ENCODE measurements at places on chromosomes 3 and 15.

- DNase-seq: no peak
Measured at GRCh38 chr3:52432225-52432624, 12.7 kb downstream of the SEMA3G start.

- DNase-seq: no peak
Measured at GRCh38 chr15:100048736-100049135, 293.0 kb downstream of the ADAMTS17 start.

- no peak for DNase-seq
Measured at GRCh38 chr3:101189796-101190195, 130.6 kb downstream of the IMPG2 start.

DNA sequence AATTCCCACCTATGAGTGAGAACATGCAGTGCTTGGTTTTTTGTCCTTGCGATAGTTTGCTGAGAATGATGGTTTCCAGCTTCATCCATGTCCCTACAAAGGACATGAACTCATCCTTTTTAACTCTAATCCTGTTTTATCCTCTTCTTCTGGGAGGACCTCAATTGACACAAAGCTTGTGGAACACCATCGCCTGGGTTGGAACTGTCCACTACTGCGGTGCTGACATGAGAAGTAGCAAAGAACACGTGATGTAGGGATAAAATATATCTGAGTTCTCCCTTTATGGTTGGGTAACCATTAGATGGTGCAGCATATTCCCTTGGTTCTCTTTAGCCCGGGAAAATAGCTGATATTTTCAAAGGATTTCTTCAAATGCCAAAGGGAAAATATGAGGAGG lies 105.3 kb upstream of the TOPAZ1 start:
- no peak for DNase-seq

DNA sequence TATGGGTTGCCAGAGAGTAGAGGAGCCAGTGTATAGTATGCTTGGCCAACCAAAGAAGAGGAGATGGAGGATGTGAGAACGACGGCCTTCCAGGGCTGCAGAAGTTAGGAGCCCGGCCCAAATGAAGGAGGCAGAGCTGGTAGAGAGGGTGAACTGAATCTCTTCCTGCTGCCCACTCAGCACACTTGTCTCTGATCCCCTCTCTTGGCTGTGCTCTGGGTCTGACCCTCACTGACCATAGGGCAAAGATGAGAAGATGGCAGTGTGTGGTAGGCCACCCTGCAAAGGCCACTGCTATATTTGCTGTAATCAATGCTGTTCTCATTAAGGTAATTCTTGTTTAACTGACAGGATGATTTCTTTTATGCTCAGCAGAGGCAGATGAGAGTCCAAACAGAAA lies 256.0 kb downstream of the OCA2 start:
- DNase-seq: no peak

DNA sequence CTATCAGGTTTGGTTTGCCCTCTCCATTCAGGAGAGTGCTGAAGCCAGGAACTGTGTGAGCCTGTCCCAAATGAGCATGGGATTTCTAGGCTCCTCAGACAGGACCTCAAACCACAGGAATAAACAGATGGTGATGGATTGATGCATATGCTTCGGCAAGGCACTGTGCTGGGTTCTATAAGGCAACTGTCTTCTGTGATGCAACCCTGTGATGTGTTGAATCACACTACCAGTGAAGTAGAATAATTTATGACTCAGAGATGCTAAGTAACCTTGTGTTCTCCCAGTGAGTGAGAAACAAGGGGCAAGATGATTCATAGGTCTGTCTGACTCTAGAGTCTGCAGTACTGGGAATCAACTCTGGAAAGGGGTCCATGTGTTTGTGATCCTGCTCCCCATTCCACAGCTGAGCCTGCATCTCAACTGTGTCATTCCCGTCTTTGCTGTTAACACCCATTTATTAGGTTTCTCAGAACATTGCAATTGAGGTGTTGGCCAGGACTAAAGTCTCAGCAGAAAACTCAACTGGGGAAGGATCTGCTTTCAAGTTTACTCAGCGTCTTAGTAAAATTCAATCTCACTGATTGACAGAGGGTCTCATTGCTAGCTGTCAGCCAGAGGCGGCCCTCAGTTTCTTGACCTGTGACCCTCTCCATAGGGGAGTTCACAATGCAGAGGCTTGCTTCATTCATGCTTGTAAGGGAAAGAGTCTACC lies 510.1 kb upstream of the CFAP20DC start:
- DNase-seq: no peak

Data from germinal center (tissue), 1 donor.